ENCODE measurements at places on chromosomes 7 and 10. TPM values are rescaled to one million over a fixed set of nuclear protein-coding genes. Genes with fewer than 3 reads are reported as not detected.

The BMI1 gene
- polyA plus RNA-seq = 20.8 TPM

The UCMA gene
- not detected for polyA plus RNA-seq

The EVX1 gene
- 1.4 TPM for polyA plus RNA-seq

The PDE6C gene
- not detected for polyA plus RNA-seq

The GPC2 gene
- polyA plus RNA-seq = not detected

The CYP2C18 gene
- 2.1 TPM for polyA plus RNA-seq

The C10orf53 gene
- polyA plus RNA-seq = not detected

The JCAD gene
- 0.46 TPM for polyA plus RNA-seq

The MCM7 gene
- polyA plus RNA-seq = 32.4 TPM

The SRRM3 gene
- 1.8 TPM for polyA plus RNA-seq

The STEAP4 gene
- 0.23 TPM for polyA plus RNA-seq

The LIPN gene
- polyA plus RNA-seq = not detected
